ENCODE measurements at places on chromosomes 2 and 18.
A peak's percentile ranks its signal among the peaks of the same experiment; 100 is the strongest.

DNA sequence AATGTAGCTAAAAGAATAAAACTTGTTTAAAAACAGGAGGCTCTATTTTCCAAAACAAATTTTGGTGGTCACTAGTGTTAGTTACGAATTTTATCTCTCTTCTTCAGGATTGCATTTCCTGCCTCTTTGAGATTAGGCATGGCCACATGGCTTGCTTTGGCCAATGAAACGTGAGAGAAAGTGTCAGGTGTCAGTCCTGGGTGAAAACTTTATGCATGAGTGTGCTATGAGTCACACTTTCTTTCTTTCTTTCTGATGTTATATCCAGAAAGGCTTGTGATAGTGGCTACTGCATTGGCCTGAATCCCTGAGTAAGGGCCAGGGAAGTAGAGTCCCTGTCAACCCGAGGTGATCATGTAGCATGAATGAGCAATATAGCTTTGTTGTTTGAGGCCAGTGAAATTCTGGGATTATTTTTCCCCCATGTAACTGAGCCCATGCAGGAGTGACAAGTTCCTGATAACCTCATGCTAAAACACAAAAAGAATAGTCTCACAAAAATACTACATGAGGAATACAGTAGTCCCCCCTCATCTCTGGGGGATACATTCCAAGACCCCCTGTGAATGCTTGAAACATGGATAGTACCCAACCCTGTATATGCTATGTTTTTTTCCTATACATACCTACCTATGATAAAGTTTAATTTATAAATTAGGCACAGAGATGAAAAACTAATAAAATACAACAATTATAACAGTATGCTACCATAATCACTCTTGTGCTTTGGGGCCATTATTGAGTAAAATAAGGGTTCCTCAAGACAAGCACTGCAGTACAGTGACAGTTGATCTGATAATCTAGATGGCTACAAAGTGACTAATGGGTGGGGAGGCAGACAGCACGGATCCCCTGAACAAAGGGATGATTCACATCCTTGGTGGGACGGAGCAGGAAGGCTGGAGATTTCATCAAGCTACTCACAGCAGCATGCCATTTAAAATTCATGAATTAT, 109.5 kb downstream of the CDC42EP3 start:
- no peak for DNase-seq

DNA sequence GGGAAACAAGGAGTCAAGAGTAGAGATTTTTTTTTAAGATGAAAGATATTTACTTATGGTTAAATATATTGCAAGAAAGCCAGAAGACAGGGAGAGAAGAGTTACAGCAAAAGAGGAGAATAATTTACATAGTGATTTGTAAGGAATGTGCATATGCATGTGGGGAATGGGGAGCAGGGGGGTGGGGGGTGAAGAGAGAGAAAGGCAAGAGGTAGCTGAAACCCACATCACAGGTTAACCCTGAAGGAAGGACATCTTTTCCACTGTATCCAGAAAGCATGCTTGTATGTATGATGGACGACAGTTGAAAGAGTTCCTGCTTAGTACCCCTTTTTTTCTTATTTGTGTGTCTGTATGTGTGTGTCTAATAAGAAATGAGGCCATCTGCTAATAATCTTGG, 371.9 kb downstream of the RAD51AP2 start:
- no peak for DNase-seq

GRCh38 chr2:810397-810796, 133.2 kb upstream of the TMEM18 start:
- DNase-seq = no peak

- DNase-seq = no peak
Measured at GRCh38 chr2:129717560-129718130, 261.8 kb upstream of the RAB6C start.

DNA sequence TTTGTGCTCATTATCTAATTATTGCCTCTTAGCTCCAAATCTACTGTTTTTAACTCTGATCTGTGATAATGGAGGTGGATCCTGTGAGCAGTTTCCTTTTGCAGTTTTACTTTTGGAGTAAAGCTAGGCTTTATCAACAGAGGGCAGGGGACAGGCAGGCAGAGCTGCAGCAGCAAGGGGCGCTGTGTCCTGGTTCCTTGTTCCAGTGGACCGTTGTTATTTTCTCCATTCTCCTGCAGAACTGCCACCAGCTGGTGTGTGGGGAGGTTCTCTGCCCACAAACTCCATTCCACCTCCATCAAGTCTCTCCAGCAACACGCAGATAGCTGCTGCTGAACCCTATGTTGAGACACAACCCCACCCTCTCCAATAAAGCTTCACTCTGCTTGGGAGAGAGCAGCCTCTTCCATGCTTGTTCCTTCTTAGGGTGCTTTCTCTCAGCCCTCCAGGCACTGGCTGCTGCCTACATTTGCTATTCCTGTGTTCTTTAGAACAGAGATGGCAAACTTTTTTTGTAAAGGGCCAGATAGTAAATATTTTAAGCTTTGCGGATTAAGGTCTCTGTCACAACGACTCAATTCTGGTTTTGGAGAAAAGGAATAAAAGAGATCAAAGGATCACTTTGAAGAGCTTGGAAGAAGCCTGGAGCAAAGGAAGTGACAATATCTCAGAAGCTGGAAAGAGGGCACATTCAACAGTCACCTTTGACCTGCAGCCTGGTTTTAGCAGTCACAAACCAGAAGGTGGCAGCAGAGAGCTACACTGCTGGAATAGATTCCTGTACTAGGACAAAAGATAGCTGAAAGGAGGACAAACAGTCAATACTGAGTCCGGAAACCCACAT, 208.8 kb downstream of the CCDC178 start:
- DNase-seq = peak; percentile 74

- DNase-seq = no peak
Measured at GRCh38 chr2:168993538-168993937, 37.6 kb downstream of the ABCB11 start.

GRCh38 chr2:224069172-224069571, 30.1 kb upstream of the SERPINE2 start:
- no peak for DNase-seq

- DNase-seq = peak; percentile 24
Measured at GRCh38 chr18:58392324-58393000, 236.4 kb downstream of the ALPK2 start.

- no peak for DNase-seq
Measured at GRCh38 chr2:237059155-237059875, 26.4 kb upstream of the COPS8 start.

Measured in globus pallidus (tissue), 1 donor.